ENCODE measurements at places on chromosomes 16 and 17.

DNA sequence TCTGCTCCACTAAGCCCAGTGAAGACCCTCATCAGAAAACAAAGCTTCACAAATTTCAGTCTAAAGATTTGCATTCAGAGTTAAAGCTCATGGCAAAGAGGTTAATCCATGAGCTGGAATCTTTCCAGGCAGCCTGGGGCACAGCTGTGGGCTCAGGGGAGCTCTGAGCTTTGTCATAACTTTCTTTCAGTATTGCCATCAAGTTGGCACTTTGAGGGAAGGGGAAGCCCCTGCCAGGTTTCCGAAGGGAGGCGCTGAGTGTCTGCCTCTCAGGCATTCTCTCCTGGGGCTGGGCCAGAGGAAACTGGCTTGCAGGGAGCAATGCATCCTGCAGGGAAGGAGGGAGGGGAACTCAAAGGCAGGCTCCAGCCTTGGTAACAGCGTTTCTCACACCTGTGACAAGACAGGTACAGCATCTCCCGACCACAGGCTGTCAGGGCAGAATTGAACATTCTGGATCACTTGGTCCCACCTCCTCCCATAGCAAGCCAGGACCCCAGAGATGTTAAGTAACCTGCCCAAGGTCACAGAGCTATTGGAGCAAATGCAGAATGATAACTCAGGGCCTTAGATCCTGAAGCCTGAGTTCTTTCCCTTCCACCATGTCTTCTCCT lies 3.9 kb downstream of the LPO start:
- no peak for DNase-seq

DNA sequence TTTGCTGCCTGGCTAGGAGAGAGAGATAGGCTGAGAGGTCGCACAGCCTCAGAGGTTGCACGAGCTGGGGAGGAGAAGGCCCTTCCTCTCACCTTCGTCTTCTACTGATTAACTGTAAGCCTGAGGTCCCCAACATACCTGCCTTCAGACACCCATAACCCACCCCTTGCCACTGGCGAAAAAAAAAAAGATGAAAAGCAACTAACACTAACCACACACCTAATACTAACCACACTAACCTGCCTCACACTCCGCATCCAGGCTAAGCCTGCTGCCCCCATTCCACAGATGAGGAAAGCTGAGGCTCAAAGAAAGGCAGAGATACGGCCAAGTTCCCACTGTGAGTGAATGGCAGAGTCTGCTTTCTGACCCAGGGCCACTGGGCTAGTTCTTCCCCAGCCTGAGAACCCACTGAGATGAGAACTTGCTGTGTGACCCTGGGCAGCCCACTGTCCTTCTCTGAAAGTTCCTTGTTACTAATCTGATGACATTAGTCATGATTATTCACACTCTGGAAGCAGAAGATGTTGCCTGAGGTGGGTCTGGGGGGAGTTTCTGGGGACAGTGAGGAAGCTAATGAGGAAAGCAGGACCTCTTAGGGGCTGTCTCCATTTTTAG lies 4.6 kb downstream of the IL21R start:
- no peak for DNase-seq

GRCh38 chr17:72204742-72205141 lies 83.9 kb downstream of the SOX9 start:
- no peak for DNase-seq

DNA sequence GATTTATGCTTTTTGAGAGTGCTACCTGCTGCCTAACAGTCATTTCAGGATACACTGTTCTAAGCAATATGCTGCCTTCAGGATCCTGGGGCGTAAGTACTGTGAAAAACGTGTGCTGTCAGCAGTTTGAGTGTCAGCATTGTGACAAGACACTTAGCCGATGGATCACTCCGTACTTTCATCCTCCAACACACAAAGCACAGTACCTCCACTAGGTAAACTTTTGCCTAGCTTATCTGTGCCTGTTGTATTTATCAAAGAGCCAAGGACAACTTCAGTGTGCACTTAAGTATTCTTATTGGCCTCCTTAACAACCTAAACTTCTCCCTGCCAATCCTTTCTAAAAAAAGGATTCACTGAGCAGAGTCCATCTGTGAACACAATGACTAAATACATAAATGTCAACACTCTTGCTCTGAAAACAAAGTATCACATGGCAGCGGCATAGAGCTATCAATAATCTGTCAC lies 33.8 kb upstream of the PHLPP2 start:
- DNase-seq: no peak

DNA sequence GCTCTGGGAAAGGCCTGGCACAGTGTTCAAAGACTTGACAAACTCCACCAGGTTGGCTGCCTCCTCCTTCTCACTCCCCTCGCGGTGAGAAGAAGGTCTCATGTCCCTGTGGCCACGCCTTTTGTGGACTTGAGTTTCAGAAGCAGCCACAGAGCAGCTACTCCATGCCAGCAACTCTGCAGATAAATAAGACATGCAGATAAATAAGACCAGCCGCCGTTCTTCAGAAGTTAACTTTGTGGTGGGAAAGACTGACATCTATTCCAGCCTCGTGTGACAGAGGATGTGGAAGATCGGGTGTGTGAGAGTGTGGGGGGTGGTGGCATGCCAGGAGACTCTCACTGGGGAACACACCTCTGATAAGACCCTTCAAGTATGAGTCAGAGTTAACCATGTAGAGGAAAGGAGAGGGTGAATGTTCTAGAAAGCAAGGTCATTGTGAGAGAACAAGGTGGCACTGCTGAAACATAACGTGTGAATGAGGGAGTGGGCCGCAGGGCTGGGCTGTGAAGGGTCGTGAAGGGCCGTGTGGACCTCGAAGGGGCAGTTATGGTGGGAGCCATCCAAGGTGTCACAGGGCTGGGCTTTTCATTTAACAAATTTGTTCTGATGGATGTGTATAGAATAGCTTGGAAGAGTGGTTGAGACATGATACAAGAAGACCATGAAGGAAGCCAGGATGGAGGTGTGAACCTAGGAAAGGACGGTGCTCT lies 830 bp downstream of the SPACA3 start:
- no peak for DNase-seq

DNA sequence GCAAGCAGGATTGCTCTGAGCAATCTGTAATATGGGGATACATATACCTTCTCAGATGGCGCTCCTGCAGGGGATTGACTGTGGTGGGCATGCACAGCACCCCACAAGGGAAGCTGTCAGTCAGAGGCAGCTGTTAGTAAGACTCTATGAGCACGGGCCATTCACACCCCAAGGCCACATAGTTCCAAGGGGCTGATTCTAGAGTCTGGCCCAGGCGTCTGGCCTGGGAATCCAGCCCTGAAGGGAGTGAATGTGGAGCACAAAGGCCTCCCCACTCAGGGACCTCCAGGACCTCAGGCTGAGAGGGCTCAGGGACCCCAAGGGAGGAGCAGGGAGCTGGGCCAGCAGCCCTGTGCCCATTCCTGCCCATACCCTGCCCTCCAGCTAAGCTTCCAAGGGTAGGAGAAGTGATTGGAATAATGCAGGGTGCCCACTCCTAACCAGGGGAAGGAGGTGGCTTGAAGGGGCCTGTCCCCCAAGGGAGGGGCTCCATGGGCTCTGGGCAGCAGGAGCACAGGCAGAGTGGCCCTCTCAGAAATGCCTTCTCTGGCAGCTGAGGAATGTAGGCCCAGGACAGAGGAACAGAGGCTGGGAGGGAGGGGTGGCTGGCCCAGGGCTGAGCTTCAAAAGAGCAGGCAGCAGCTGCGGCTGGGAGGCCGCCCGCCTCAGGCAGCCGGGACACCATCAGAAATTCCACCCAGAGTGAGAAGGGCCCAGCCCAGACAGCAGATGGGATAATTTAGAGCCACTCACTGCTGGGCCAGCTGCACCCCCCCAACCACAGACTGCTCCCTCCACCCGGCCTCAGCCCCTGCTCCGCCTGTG lies 48.9 kb upstream of the MRPS23 start:
- no peak for DNase-seq

GRCh38 chr17:83196973-83197880 lies 117.8 kb downstream of the METRNL start:
- no peak for DNase-seq

GRCh38 chr17:7039832-7040231 lies 4.0 kb downstream of the SLC16A13 start:
- DNase-seq: no peak
